ENCODE measurements at places on chromosomes 12 and 14.
A peak's percentile ranks its signal among the peaks of the same experiment; 100 is the strongest.

DNA sequence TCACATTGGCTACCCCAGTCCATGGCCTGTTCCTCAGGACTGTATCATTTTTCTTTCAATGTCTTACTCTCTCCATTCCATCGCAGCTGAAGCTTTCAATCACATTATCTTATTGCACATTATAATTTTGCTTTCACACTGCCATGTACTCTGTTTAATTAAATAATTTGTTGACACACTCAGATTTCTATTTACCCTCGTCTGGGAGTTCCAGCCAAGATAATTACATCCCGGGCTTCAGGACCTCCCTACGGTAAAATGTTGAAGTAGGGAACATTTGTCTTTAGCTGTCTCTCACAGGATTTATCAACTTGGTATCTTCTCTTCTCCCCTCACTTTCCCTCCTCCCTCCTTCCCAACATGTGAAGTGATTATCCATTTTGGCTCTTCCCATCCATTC lies 177.2 kb upstream of the RASSF8 start:
- no peak for DNase-seq

GRCh38 chr14:71311061-71311460 lies 403.8 kb downstream of the PCNX1 start:
- no peak for DNase-seq

DNA sequence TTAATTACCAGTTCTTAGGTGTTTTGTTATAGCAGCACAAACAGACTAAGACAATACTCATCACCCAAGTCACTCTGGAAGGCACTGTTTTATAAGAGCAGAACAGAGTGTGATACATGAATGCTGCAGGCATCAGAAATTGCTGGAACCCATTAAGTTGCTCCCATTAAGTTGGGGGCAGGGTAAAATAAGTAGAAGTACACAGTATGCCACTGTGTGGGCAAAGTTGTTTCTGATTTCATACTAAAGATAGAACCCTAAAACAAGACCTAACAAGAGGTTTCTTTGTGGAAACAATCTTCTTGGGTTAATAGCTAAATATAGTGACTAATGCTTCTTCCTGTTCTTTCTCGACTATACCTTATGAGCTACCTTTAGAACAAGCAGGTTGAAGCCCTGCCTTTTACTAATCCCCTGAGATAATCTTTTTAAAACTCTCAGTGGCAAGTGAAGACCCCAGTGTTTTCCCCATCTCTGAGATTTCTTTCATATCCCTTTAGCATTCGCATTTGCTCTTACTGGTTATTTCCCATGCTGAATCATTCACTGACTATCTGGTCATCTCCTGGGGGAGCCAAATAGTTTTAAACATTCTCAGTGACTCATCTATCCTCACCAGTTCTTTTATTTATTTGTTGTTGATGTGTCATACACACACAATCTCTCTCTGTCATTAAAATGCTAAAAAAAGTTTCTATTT lies 52.3 kb downstream of the SOCS2 start:
- peak; percentile 59 for DNase-seq

GRCh38 chr14:74934476-74935359 lies 11.7 kb upstream of the RPS6KL1 start:
- DNase-seq, result no peak

GRCh38 chr12:47817272-47818006 lies 2.3 kb downstream of the HDAC7 start:
- no peak for DNase-seq

GRCh38 chr12:63937378-63938316 lies 93.1 kb downstream of the SRGAP1 start:
- DNase-seq, result no peak

DNA sequence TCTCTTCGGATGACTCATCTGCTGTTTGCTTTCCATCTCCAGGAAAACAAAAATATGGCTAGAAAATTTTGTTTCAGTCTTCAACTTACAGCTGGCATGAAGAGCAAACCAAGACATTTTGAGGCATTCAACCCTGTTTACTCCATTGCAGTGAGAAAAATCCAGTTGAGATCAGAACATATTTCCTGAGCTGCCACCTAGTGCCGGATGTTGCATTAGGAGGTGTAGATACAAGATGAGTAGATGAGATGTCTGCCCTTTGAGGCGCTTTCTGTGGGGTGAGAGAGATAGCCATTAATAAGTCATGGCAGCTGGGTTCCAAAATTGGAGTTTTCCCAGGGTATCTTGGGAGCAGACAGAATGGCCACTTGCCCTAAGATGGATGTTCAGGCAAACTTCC lies 171.1 kb downstream of the PRKCH start:
- no peak for DNase-seq

DNA sequence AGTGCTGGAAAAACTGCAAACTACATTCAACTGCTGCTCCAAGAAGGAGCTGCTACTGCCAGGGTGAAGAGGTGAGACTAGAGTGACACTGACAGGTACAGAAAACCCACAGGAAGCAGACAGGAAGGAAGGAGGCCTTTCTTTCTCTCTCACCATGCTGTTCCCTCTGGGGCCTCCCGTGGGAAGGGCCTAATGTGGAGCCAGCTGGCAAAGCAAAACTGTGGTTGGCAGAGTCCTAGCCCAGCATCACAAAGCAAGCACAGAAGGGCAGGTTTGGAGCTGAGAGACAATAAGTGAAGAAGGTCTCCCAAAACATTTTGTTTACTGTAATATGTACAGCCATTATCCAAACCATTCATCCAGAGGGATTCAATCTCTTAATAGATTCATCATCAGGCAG lies 122.5 kb upstream of the MAX start:
- DNase-seq, result peak; percentile 33

DNA sequence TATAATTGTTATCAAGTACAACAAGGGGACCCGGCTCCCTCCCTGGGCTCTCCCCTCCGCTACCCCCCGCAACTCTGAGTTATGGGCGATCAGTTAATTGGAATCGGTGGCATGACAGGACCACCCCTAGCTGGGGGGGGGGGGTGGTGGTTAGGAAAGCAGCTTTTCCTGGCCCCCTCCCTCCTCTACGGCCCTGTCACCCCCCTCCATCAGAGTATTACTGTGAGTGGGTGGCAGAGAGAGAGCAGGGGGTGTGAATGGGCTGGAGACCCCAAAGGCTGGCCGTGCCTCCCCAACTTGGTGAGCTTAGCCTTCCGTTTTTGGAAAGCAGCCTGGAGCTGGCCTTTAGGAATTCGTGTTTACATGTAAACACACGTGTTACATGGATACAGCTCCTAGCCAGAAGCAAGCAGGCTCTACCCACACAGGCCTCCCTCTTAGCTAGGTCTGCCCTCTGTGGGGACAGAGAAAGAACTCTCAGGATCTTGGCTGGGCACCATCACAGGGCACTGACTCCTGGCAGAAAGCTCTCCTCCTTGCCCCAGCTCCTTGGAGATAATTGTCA lies 1.1 kb upstream of the HOXC4 start:
- DNase-seq, result peak; percentile 33

DNA sequence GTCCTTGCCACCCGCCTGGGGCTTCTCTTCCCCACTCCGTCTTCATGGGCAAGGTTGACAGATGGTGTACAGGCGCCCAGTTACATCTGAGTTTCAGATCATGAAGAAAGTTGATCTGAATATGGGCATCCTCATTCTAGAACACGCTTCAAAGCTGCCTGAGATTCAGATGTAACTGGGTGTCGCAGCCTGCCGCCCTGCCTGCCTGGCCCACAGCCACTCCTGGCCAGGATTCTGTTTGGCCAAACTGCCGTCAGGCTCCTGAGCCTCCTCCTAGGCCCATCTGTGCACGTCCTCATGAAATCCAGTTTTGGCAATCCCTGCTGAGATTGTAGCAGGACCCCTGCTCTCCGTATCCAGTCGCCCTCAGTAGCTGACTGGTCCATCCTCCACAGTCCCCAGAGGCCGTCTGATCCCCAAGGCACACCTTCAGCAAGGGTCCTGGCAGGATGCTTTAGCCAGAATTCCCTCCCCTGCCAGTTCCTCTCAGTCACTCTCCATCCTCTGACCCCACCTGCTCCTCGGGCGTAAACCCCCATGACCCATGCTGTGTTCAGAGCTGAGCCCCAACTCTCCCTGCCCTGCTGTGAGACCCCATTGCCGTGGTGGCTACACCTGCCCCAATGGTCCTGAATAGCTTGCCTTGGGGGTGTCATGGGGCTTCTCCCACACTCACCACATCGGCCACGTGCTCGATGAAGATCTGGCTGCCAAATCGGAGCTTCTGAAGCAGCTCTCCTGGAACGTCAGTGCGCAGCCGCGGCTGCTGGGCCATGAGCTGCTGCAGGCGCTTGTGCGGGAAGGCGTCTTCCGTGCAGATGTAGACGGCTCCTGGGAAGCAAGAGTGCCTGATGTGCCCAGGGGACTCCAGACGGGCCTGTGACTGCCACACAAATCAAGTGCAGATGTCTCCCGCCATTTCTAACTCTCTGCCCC lies 12.5 kb downstream of the XRCC3 start:
- no peak for DNase-seq

- DNase-seq, result no peak
Measured at GRCh38 chr14:91167380-91167770, 53.5 kb downstream of the DGLUCY start.

DNA sequence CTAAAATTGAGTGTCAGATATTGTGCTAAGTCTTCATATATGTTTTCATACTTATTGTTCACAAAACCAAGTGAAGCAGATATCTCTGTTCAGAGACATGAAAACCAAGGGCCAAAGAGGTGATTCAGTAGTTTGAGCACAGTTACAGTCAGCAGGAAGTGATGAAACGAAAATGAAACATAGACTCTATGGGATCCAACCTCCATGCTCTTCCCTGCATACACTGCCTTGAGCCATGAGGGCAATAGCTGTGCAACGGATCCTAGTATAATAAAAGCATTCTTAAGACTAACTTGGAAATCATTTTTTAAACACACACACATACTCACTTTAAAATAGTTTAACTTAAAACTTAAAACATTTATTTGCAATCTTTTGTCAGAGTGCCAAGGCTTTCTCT lies 27.9 kb downstream of the ESR2 start:
- DNase-seq, result peak; percentile 7

GRCh38 chr12:34625116-34625515 lies 602.8 kb downstream of the ALG10 start:
- DNase-seq, result peak; percentile 30

- DNase-seq, result no peak
Measured at GRCh38 chr12:123231931-123232330, 1.0 kb downstream of the MPHOSPH9 start.

- DNase-seq, result peak; percentile 76
Measured at GRCh38 chr12:66144791-66145754, 14.5 kb upstream of the LLPH start.

DNA sequence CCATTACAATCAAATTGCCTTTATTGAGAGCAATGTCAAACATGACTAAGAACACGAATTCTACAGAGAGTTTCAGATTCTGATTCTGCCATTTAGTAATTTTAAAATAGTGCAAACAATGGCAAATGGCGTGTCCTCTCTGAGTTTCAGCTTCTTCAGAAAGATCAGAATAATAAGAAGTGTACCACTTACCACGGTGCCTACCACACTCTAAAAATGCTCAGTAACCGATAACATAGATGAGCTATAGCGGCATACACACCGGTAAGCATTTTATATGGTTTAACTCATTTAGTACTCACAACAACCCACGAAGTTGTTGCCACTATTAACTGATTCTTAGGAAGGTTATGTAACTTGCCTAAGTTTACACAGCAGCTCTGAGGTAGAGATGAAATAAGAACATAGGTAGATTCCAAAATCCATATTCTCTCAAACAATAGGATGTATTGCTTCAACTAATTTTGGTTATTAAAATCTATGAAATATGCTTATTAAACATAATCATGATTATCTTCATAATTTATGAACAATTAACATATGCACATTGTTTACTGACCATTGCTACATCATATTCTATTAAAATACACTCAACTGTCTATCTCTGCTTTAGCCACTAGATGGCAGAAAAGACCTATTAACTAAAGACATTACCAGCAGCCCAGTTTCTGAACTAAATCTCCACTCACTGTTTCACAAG lies 38.3 kb downstream of the SLC6A15 start:
- peak; percentile 68 for DNase-seq

- DNase-seq, result no peak
Measured at GRCh38 chr12:112341046-112341825, 41.0 kb downstream of the HECTD4 start.

DNA sequence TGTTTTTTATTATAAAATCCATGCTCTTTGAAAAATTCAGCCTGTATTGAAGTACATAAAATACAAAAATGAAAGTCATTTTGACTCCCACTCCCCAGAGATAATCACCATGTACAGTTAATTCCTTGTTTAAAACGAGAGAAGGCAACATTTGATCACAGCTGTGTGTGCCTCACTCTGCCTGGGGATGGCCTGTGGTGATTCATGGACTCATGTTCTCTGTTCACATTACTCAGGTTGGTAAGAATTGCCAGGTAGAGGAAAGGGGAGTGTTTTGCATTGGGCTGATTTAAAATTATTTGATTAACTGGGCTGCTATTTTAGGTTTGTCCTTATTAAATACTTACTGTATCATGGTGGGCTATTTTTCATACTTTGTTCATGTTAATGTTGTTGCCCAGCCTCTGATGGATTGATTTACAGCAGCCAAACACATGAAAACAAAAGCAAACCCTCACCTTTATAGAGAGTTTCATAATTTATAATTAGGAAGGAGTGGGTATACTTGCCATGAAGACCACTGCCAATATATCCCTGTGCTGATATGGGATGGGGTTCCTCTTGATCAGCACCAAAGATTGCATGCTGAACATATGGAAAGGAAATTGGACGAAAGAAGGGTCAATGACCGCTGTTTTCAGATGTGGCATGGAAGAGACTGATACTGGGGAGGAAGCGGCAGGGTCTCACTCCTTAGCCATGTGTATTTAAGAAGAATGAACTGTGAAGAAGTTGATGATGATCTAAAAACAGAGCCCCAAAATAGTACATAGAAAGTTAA lies 3.0 kb downstream of the ZBTB1 start:
- no peak for DNase-seq

DNA sequence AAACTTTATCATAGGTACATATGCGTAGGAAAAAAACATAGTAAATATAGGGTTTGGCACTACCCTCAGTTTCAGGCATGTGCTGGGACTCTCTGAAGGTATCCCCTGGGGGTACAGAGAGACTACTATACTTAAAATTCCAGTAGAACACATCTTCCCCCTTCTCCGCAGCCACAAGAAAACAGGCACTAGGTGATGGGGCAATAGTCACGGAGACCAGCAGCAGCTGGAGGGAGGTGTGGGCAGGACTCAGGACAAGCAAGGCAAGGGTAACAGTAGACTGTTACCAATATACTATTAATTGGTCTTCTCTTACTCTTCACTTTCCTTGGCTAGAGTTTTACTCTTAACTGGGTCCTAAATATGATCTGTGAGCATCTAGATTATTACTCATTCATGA lies 4.6 kb upstream of the PAPOLA start:
- DNase-seq, result no peak

GRCh38 chr12:92509156-92509738 lies 193.5 kb upstream of the PLEKHG7 start:
- no peak for DNase-seq

DNA sequence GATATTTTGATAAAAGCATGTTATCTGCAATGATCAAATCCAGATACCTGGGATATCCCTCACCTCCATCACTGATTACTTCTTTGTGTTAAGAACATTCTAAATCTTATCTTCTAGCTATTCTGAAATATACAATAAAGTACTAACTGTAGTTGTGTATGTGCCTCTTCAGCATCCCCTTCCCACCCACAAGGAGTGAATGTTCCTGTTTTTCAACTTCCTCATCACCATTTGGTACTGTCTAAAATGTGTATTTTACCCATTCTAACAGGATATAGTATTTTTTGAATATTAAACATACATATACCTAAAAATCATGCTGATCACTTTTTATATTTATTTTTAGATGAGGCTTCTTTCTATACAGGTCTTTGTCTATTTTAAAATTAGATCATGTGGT lies 1252.6 kb downstream of the TMEM121 start:
- no peak for DNase-seq

GRCh38 chr12:84136862-84137367 lies 775.7 kb downstream of the SLC6A15 start:
- no peak for DNase-seq

Measured in A673 (cell line).